ENCODE measurements at places on chromosomes 1 and 21.

GRCh38 chr1:171913385-171913784 lies 72.1 kb downstream of the DNM3 start:
- DNase-seq, result no peak

GRCh38 chr21:14864211-14865021 lies 200.4 kb downstream of the NRIP1 start:
- DNase-seq, result peak; percentile 77

DNA sequence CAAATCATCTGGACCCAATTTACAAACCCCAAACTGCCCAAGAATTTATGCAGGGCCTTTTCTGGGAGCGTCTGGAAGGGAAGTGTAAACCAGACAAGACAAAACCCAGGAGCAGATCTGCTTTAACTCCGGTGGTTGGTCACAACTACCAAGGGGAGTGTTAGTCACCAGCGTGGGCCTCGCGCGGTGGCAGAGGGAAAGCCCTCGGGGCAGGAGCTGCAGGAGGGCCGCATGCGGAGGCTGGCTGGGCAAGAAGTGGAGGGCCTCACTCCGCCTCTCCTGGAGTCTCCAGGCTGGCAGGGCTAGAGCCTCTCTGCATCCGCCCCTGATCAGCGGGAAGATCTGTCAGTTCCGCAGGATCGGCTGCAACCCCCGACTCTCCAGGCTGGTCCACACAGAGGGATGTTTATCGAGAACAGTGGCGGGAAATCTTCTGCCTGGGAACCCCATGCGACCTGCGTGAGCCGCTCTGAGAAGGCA lies 2.0 kb downstream of the COL24A1 start:
- peak; percentile 37 for DNase-seq

DNA sequence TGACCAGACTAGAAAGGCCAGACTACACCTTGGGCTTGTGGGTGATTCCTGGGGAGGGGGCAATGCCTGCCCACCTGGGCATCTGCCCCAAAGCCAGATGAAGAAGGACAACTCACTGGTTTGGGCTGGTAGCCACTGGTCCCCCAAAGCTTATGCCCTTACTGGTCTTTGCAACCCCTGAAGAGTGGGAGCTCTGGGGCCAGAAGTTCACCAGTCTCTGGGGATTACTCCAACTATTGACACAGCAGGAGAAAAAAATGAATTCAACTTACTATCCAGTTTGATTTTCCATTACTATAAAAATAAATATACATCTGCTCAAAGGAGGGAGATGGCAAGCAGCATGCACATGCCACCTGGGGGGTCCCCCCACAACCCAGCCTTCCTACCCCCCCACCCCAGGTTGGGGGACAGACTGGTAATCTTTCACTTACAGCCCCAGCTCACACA lies 2.6 kb downstream of the AHDC1 start:
- DNase-seq, result no peak

DNA sequence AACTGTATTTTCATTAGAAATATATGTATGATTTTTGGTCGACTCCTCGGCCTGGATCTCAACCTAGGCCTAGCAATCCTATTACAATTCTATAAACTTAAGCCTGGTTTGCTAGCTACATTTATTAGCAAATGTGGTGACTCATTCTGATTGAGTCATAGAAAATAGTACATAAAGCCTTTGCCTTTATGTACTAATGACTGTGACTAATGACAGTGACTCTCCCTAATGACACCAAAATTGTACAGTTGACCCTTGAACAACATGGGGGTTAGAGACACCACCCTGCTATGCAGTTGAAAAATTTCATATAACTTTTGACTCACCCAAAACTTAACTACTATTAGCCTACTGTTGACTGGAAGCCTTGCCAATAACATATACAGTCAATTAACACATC lies 78.9 kb downstream of the CLEC20A start:
- no peak for DNase-seq
